AG04450 (cell line): ENCODE measurements at places on chromosomes 7 and 10. TPM values are rescaled to one million over a fixed set of nuclear protein-coding genes. Genes with fewer than 3 reads are reported as not detected.

- DNase-seq = no peak
Measured at GRCh38 chr10:51073453-51074237, 642 bp upstream of the PRKG1 start.

ANTXRL gene
- polyA plus RNA-seq = not detected in 2 replicates

LEP gene
- polyA plus RNA-seq = not detected in 2 replicates

GIMAP4 gene
- not detected in 2 replicates for polyA plus RNA-seq

GRCh38 chr7:8435590-8436545, 2.5 kb downstream of the NXPH1 start:
- DNase-seq = no peak

GRCh38 chr7:142351145-142351544, 93.3 kb upstream of the PRSS58 start:
- DNase-seq = no peak

GRCh38 chr7:103772171-103772773, 217.2 kb downstream of the RELN start:
- no peak for DNase-seq

GALNT17 gene
- polyA plus RNA-seq = not detected in 2 replicates

DNA sequence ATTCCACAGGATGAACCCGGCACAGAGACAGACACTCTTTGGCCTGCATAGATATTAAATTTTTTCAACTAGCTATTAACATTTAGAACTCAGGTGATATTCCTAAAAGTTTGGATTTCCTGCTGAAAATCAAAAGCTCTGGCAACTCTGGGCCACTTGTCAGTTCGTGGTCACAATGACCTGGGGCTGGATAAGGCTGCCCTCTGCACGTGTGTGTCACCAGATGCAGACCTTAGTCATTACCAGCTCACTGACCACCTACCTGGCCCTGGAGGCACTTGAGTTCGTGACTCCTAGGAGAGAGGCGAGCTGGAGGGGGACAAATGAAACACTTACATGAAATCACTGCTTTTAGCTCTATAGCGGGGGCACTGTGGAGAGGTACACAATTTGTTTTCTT, 126.5 kb downstream of the HIPK2 start:
- DNase-seq = no peak

GRCh38 chr7:2175091-2175490, 57.7 kb downstream of the MAD1L1 start:
- DNase-seq = no peak

GRCh38 chr7:100370303-100370702, 3.0 kb upstream of the PILRA start:
- no peak for DNase-seq

DNA sequence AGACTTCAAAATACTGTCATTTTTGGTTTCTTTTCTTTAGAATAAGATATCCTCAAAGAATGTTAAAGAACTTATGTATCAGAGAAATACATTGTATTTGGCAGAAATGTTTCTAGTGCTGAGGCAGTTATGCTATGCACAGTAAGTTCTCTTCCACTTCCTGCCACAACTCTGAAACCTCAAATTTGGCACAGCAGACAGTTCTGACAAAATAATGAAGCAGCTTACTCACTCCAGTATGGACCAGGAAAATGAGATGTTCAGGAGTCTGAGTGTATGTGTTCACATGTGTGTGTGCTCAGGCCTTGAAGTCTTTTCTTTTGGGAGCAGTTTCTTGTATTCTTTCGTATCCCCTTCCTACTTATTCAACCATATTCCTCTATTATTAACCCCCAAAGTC, 197.0 kb upstream of the AGK start:
- no peak for DNase-seq
